Frontal cortex (tissue), 4 donors: ENCODE measurements at places on chromosomes 2 and 18. TPM values are rescaled to one million over a fixed set of nuclear protein-coding genes. Genes with fewer than 3 reads are reported as not detected.

DNA sequence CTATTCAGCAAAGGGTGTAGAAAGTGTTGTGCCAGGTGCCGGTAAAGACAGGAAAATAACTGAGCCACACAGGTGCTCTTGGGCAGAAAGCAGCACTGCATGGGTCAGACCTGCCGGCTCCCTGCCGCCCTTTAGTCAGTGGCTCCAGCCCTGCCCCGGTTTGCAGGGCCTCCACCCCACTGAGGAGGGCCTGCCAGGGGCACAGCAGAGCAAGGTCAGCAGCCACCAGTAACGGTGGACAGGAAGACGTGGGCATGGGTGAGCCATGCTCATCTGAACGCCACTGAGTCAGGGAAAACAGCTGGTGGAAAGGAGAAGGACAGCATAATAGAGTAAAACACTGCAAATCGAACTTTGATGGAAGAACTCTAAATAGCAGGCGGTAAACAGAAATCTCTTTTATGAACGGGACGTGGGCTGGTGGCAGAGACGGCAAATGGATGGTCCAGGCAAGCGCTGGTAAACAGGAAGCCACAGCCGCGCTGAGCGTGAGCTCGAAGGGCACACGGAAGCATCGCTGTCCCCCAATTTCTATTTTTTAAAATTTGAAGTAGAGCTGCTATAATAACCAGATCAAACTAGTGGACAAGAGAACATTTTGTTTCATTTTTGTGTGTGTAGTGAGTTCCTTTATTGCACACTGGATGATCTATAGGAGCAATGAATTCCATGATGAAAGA, 141.8 kb upstream of the ALKAL2 start:
- no peak for DNase-seq

GRCh38 chr2:127820080-127820668, 9.2 kb upstream of the WDR33 start:
- DNase-seq: no peak

DNA sequence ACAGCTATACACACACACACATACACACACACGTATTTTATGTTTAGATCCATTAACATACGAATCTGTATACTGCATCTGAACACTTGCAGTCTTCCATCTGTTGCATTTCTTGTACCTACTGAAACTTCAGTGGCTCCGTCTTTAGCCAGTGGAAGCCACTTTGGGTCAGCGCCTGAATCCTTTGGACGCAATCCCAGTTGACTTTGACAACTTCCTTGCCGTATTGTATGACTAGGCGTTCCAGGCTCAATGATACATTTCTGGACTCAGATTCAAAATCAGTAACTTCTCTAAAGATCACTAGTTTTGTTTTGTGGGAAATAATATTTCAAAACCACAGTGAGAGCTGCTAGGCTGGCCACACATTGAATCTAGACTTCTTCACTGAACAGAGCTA, 101.5 kb upstream of the GPC1 start:
- DNase-seq: no peak

GRCh38 chr18:57629422-57629821, 7.8 kb upstream of the NARS1 start:
- DNase-seq: no peak

- no peak for DNase-seq
These were observed 120.4 kb downstream of the LIPG start for GRCh38 chr18:49682173-49682802.

- no peak for DNase-seq
These were observed 644 bp downstream of the ONECUT2 start for GRCh38 chr18:57435846-57436190.

- DNase-seq: no peak
These were observed 2.8 kb upstream of the LRRFIP1 start for GRCh38 chr2:237624565-237624964.

GRCh38 chr2:190649035-190649797, at the start of gene NAB1:
Gene NAB1, plus strand, starts transcription at chr2:190649083. Its CDS starts 10,094 bp downstream, at chr2:190659177.
- DNase-seq: no peak

GRCh38 chr2:12709207-12709522, 7.6 kb upstream of the TRIB2 start:
- no peak for DNase-seq

DNA sequence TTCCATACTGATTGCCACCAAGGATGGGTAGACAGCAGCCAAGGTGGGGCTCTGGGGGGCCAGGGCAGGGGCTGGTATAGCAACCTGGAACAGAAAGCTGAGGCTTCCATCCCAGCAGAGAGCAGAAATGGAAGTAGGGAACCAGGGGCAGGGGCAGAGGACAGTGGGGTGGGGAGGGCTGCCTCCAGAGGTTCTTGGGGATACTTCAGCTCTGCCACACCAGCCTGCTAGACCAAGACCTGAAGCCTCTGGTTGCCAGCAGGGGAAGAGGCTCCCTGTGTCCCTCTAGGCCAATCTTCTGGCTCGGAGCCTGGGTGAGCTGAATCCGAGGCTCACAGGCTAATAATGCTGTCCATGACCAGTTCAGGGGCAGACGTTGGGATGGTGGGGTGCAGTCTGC, 329.0 kb downstream of the DYSF start:
- no peak for DNase-seq

GRCh38 chr2:182666674-182667314, 49.3 kb upstream of the DNAJC10 start:
- no peak for DNase-seq

C1QL2 gene
- 0.41 TPM for total RNA-seq

KLHL14 gene
- total RNA-seq: 53.0 TPM

NEU4 gene
- 1.6 TPM for total RNA-seq
